ENCODE measurements at places on chromosomes 13 and 19.

DNA sequence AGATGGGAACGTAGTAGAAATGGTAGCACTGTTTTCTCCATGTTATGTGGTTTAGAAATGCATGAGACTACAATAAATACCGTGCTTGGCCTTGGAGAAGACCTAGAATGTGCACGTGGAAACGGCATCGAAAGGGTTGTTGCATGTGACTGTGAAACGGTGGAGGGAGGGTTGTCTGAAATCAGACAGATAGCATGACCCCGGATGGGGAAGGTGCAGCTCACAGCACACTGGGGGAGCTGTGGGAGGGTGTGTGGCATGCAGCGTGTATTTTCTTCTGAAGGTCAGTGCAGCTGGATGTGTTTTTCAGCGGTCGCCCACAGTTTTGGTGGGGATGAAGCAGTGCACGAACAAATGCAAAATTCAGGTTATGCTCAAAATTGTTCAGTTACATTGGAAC lies 63.4 kb downstream of the CELF5 start:
- DNase-seq = no peak

GRCh38 chr13:32135655-32136054 lies 104.1 kb downstream of the FRY start:
- DNase-seq = no peak

DNA sequence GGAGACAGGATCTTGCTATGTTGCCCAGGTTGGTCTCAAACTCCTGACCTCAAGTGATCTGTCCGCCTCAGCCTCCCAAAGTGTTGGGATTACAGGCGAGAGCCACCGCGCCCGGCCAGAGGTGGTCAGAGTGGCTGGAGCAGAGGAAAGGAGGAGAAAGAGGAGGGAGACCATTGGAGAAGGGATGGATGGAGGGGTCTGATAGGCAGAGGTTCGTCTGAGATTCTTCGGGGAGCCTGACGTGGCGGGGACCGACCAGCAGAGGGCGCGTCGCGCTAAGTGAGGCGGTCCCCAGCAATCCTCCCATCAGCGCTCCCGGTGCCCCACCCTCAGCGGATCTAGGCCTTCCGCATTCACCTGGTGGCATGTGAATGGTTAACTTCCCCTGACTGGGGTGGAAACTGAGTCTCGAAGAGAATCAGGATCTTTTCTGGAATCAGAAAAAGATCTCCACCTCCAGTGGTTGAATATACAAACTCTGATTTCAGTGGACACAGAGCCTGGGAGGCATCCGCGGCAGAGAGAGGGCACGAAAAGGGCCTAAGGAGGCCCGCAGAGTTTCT lies 8.8 kb downstream of the GTPBP3 start:
- DNase-seq = peak; percentile 34

GRCh38 chr13:30415430-30416030 lies 6.8 kb upstream of the UBE2L5 start:
- no peak for DNase-seq

- no peak for DNase-seq
Measured at GRCh38 chr13:37230346-37230745, 124.9 kb upstream of the CSNK1A1L start.

GRCh38 chr13:94112227-94112626 lies 367.3 kb downstream of the DCT start:
- DNase-seq = no peak

DNA sequence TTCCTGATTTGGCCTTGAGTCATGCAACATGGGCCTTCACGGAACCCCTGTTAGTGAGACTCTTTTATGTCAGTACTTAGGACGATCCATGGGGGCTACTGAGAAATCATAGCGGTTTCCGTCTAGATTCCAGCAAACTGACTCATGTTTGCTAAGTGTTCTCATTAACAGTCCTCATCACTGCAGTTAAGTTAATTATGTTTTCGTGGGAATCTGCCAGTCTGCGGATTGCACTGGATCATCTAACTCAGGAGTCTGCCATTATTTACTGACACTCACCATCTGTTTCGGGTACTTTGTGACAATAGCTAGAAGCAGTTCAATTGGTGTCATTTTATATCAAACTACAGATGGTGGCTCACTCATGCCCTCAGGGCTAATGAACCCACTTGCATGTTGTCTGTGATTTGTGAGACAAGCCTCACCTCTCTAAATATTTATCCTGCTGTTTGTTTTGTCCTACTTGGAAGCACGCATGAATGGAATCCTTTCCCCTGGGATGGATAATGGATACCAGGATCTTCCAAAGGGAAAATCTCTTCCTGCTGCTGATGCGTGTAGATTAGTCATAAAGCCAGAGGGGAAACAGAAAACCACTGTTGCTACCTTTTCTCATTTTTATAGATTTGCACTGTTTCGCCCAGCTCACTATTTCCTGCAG lies 61.8 kb downstream of the RAB20 start:
- no peak for DNase-seq

GRCh38 chr19:43552616-43553015 lies 19.6 kb downstream of the ZNF575 start:
- DNase-seq = no peak

DNA sequence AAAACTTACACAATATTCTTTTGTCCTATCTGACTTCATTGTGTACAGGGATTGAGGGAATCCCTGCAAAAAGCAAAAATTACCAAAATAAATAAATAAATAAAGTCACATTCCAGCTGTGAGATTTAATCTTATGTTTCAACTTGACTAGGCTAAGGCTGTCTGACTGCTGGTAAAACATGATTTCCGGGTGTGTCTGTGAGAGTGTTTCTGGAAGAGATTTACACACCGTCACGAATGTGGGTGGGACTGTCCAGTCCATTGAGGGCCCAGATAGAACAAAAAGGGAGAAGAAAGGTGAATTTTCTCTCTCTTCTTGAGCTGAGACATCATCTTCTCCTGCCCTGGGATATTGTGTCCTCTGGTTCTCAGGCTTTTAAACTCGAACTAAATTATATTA lies 166.1 kb downstream of the LIG4 start:
- DNase-seq = no peak

DNA sequence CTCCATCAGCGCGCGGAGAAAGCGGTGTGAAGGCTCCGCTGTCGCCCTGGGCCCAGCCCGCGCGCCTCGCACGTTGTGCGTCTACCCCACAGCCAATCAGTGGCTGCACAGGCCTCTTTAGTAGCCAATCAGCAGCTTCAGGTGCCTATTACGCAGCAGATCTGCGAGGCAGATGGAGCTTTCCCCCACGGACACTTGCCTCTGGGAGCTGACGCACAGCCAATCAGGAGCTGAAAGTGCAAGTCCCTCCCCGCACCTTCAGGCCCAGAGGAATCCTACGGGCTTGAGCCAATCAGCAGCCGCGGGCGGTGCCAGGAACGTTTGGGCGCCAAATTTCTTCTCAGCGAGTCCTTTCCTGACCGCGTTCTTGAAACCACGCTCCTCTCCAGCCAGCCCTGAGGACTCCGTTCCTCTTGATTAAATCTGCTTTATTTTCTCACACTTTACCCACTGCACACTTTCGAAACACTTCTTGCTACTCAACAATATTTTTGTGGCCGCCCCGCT lies 39.9 kb downstream of the SIGLEC7 start:
- no peak for DNase-seq

GRCh38 chr13:25423831-25424230 lies 52.1 kb downstream of the ATP8A2 start:
- no peak for DNase-seq

GRCh38 chr19:31533114-31533513 lies 183.9 kb upstream of the TSHZ3 start:
- DNase-seq = no peak

- peak; percentile 37 for DNase-seq
Measured at GRCh38 chr13:98570929-98571372, 6.0 kb downstream of the STK24 start.

GRCh38 chr19:7789447-7789846 lies 26.4 kb downstream of the CLEC4M start:
- DNase-seq = no peak

GRCh38 chr19:2060884-2061494 lies 9.9 kb upstream of the MKNK2 start:
- peak; percentile 51 for DNase-seq

DNA sequence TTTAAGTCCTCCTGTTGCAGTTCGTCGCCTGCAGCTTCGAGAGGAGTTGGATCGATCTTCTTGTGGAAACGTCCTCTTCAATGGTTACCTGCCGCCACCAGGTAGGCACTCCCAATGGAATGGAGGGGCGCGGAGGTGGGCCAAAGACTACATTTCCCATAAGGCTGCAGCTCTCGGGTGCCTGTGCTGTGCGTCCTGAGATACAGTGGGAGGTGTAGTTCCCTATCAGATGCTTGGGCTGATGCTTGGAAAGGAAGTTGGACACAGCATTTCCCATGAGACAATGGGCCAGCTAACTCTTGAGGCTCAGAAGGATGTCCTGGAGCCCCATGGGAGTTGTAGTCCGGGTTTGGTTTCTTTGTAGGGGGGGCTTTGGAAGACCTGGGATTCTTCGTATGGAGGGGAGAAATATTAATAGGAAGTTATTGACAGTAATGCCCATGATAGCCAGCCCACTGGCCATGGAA lies 1.8 kb downstream of the SHKBP1 start:
- DNase-seq = peak; percentile 69

GRCh38 chr19:5515737-5516136 lies 52.0 kb downstream of the TINCR start:
- DNase-seq = no peak

- DNase-seq = peak; percentile 53
Measured at GRCh38 chr13:52399046-52399445, 6.9 kb downstream of the THSD1 start.

- no peak for DNase-seq
Measured at GRCh38 chr19:54630782-54631181, 498 bp downstream of the LILRB1 start.

DNA sequence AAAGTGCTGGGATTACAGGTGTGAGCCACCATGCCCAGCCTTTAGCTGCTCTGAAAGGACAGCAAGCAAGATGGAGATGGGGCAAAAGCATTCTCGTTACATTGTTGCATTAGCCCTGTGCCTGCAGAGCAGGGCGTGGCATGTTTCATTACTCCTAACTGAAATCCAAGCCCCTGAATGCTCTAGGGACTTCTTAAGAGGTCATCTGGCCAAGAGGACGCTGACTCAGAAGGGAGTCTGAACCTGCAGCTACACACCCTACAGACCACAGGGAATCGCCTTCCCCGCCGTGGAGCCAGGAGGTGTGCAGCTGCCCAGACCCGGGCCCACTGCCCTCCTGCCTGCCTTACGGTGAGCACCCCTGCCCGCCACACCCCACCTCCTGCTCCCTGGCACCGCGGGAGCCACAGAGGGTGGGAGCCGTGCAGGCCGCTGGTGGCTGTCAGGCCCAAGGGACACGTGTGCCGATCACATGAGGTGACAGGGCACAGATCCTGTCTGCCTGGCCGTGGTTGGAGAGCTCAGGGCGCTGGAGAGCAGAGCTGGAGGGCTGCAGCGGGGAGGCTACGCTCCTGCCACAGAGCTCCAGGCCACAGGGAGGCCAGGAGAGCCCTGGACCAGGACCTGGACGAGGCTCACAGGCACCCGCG lies 27.2 kb downstream of the ADPRHL1 start:
- DNase-seq = no peak
